Cardiac muscle cell (in vitro differentiated cells and primary cell): ENCODE measurements at places on chromosomes 1 and 21.

GRCh38 chr1:77170687-77171086 is 48.5 kb downstream of the PIGK start:
- DNase-seq: peak; percentile 76

- no peak for DNase-seq
Measured at GRCh38 chr21:42316891-42317290, 1.7 kb upstream of the TFF3 start.

DNA sequence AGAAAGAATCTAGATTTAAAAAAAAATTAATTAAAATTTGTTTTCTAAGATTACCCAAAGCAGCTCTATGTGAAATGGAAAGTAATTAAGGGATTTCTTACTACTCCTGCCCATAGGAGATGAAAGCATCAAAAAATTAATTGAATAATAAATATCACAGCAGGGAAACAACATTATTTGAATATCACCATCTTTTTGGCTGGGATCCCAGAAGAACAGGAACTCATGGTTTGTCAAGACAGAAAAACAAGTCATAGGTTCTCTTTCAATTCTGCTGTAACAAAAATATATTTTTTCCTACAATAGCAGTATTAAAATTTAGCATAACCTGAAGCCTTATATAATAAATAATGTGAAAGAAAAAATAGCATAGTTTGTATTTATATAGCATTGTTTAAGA is 1713.4 kb downstream of the NCAM2 start:
- DNase-seq: peak; percentile 0

DNA sequence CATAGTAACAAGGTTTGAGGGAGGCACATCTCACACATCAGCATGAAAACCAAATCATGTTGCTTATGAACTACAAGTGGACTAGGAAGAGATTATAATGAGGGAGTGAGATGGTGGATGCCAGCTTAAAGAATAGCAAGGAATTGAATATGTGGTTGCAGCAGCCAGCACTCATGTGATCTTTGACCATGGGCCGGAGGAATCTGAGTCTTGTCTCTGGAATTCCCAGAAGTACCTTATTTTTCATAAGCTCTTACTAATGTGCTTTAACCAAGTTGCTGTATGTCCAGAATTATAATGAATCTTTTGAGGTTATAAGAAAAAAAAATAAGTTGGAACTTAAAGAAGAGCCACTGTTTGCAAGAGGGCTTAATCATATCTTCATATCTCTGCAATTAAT is 97.0 kb downstream of the DISP1 start:
- DNase-seq: no peak

DNA sequence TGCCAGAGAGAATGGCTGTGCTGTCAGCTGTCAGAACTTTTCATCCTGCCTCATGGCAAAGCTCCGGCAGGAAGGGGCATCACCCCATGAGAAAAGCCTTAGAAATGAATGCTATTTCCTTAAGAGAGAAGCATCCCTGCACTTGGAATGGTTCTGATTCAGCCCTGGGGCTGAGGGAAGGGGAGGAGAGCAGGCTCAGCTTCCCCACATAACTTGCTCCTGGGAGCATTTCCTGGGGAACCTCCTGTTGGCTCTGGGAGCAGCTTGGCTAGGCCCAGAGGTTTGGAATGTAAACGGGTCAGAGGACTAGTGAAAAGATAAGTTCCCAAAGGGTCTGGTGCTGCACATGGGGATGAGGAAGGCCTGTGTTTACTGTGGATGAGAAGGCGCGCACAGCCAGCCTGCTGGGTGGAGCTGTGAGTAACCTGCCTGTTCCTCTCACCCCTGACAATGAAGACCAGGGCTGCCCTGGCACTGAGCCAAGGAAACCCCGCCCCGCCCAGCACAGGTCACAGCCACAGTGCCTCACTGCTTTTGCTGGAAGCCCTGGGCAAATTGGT is 5.0 kb downstream of the PRELP start:
- DNase-seq: peak; percentile 95

GRCh38 chr1:82108843-82109242 is 308.1 kb downstream of the ADGRL2 start:
- DNase-seq: no peak

GRCh38 chr1:54475357-54475881 is 69.2 kb upstream of the SSBP3 start:
- DNase-seq: no peak

DNA sequence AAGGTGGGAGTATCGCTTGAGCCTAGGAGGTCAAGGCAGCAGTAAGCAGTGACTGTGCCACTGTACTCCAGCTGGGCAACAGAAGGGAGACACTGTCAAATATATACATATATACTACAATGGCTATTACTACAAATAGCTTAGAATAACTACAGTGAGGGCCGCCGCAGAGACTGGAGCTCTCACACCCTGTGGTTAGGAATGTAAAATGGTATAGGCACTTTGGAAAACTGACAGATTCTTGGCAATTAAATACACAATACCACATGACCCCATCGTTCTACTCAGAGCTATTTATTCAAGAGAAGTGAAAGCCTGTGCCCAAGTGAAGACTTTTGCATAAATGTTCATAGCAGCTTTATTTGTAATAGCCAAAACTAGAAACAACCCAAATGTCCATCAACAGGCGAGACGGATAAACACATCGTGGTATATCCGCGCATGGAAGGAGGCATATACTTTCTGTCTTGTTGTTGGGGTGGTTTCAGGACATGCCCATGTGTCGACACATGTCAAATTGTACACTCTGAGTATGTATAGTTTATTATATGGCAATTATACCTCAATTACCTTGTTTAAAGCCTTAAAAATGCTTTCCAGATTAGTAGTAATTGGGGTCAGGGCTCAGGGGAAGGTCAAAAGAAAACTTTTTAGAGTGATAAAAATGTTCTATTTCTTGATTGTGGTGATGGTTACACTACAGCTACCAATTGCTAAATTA is 123.4 kb downstream of the RIPK4 start:
- DNase-seq: no peak

GRCh38 chr1:110049801-110050601 is 15.6 kb downstream of the STRIP1 start:
- DNase-seq: peak; percentile 82

- DNase-seq: no peak
Measured at GRCh38 chr1:168676029-168676812, 52.8 kb downstream of the DPT start.

GRCh38 chr1:173405834-173406233 is 71.3 kb upstream of the PRDX6 start:
- no peak for DNase-seq

- peak; percentile 13 for DNase-seq
Measured at GRCh38 chr1:42433369-42433768, 22.5 kb downstream of the ZMYND12 start.

DNA sequence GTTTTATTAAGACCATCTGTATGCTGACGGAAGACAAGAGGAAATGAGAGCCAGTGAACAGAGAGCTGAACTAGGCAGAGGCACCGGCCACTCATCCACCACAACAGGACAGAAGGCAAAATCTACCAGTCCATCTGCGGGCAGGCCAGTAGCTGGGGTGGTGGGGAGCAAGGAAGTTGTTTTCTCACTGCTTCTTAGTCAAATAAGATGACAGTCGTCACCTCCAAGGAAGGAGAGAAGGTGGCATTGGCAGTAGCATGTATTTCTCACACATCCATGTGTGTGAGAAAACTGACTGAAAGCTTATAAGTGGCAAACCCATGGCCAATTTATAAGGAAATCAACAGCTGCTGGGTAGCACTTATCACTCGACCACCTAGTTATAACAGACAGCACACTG is 8.2 kb downstream of the TTC13 start:
- no peak for DNase-seq

GRCh38 chr21:41564871-41565274 is 56.9 kb upstream of the TMPRSS2 start:
- no peak for DNase-seq

GRCh38 chr1:178066908-178067614 is 26.8 kb upstream of the RASAL2 start:
- DNase-seq: no peak

DNA sequence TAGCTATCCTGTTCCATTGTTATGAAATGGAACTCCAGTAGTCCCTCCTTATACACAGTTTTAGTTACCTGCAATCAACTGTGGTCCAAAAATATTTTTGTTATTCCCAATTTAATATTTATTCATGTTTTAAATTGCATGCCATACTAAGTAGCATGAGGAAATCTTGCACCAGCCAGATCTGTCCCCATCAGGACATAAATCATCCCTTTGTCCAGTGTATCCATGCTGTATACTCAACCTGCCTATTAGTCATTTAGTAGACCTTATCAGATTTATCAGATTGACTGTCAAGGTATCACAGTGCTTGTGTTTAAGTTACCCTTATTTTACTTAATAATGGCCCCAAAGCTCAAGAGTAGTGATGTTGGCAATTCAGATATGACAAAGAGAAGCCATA is 207.9 kb upstream of the DMRTA2 start:
- DNase-seq: no peak

DNA sequence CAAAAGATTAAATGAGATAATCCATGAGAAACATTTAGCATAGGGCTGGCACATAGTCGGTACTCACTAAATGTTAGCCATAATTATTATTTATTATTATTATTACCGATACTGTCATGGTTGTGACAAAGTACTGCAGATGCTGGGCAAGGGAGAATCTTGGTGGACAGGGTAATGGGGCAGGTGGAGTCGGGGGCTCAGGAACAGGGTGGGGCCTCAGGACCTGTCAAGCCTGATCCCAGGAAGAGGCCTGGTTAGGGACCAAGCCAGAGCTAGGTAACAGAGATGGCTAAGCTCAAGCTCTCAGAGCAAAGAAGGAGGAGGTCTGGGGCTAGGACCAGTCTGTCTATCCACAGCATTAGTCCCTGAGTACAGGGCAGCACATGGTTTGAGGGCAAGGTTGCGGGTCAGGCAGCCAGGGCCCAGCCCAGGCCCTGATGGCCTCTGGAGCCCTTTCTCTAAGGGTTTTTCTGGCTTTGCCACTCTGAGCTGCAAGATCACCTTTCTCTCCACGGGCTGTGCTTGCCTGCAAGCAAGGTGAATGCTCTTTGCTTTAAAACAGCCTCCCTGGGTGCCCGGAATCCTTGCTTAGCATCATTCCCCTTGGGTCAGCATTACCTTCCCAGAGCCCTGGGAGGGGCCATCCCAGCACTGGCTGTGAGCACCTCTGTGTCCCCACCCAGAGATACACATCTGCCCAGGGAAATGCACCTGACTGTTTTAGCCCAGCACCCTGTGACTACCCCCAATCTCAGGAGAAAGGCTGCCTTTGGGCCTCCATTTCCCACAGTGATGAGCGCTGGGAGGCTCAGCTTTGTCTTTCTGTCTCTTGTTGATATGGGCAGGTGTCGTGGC is 572.0 kb downstream of the PTPRU start:
- no peak for DNase-seq

GRCh38 chr1:96009831-96010434 is 711.7 kb upstream of the PTBP2 start:
- DNase-seq: no peak

DNA sequence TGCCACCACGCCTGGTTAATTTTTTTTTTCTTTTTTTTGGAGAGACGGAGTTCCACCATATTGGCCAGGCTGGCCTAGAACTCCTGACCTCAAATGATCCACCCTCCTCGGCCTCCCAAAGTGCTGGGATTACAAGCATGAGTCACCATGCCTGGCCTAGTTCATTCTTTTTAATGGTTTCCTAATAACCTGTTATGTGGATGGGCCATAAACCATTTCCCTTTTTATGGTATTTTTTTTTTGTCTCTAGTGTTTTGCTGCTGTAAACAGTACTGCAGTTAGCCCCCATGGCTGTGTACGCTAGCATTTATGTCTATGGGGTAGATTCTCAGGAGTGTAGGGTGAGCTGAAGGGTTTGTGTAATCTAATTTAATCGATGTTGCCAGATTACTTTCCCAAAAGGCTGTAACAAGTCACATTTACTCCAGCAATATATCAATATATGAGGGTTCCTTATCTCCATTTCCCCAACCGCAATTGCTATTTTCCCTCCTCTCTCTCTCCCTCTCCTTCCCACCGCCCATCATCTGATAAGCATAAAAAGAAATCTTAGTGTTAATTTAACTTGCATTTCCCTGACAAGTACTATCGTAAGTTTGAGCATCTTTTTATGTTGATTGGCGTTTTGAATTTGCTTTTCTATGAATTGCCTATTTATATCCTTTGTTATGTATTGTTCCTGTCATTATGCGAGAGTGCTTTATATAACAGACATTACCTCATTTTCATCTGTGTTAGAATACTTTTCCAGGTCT is 28.7 kb downstream of the RCSD1 start:
- no peak for DNase-seq

DNA sequence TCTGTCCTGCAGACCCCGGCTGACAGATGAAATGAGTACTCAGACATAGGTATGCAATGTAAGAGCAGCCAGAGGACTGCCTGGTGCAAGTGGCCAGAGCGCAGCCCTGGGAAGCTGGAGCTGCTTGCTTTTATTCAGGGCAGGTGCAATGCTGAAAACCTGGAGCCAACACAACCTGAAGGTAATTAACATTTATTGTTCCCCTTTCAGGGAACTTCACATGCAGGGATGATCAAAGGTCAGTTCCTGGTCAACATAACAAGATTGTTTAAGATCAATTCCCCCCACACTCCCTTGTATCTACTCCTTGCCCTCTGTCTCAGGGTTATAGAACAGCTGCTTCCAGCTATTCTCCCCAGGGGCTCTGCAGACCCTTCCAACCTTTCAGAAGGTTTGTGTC is 48.7 kb upstream of the PRELP start:
- DNase-seq: no peak

DNA sequence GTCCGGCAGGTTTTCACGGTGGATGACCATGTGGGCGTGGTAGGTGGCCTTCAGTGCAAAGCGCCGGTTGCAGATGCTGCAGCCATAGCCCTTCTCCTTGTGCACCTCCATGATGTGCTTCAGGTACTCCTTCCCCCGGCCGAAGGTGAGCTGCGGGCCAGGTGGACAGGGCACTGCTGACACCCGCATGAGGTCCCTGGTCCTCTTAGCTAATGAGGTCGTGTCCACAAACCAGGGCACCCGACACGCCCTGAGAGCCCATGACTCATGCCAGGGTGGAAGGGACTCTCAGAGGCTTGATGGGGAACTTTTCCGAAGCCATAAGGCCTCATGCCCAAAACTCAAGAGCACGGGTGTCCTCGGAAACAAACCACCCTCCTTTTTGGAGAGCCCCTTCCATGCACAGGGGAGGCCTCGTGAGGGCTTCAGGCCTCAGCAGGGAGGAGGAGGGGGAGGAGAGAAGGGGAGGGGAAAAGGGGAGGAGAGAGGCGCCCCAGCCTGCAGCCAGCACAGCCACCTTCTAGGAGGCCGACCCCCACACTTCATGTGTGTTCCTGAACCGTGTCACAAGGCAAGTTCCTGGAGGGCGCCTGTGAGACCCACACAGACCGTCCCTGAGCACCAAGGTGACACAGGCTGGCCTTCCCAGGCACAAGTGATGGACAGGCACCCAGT is 54.4 kb upstream of the RIPK4 start:
- DNase-seq: no peak

DNA sequence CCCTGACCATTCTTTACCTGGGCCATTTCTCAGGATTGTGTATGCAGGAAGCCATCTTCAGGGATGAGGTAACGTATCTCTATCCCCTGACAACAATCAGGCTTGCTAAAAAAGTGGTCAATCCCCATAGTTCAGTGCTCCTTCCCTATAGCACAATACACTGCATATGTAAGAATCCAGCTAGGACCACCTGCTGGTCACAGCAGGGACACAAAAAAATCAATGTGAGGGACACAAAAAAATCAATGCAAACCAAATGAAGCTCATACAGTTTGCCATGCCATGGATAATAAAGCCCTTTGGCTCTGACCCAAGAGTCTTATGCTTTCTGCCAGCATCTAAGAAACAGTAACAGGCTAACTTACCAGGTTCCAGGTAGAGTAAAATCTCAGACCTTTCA is 16.3 kb downstream of the ACBD6 start:
- no peak for DNase-seq

- DNase-seq: no peak
Measured at GRCh38 chr1:165342168-165342567, 14.3 kb downstream of the LMX1A start.
